Epithelial cell of prostate (primary cell): ENCODE measurements at places on chromosomes 7 and 10.

- DNase-seq = no peak
Observed at GRCh38 chr10:34969171-34969570, 121.0 kb downstream of the CUL2 start.

- DNase-seq = no peak
Observed at GRCh38 chr7:129784437-129784782, 168.3 kb downstream of the UBE2H start.

GRCh38 chr7:36852017-36852416 lies 127.7 kb upstream of the AOAH start:
- DNase-seq = no peak

DNA sequence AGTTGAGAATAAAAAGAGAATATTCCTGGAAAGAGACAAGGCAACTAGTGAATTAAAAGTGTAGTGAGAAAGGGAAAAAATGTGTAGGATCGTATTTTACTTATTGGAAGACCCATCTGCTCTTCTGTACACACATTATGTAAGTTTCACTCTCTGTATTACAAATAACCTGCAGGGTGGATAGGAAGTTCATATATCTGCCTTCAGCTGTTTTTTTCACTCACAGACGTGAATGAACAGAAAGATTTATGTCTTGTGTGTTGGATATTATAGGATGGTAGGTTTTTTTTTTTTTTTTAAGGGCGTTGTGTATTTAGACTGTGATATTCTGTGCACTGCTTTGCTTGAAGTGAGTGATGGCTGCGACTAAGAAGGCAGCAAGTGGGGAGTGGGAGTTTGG lies 266.5 kb downstream of the AUTS2 start:
- DNase-seq = no peak

DNA sequence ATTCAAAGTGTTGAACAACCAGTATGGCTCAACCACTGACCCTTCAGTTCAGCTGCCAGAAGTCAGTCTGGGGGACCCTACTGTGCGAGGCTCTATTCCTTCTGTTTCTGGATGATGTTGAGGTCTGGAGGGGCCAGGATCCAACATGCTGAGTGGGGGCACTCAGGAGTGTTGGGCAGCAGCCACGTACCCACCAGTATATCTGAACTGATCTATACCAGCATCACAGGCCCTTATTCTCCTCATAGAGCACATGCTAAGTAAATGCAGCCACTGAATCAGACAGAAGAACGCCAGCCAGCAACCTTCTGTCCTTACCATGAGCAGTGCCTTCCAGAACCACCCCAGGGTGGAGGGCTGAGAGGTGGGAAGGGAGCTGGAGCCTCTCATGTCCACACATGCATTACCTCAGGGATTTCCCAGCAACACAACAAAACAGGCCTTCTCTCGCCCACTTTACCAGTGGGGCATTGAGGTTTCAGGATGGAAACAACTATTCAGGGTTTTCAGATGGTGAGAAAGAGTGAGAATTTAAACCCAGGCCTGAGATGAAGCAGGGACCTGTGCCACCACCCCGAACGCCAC lies 6.8 kb upstream of the MSMB start:
- DNase-seq = no peak

GRCh38 chr7:16960337-16960965 lies 78.7 kb upstream of the AGR3 start:
- no peak for DNase-seq

DNA sequence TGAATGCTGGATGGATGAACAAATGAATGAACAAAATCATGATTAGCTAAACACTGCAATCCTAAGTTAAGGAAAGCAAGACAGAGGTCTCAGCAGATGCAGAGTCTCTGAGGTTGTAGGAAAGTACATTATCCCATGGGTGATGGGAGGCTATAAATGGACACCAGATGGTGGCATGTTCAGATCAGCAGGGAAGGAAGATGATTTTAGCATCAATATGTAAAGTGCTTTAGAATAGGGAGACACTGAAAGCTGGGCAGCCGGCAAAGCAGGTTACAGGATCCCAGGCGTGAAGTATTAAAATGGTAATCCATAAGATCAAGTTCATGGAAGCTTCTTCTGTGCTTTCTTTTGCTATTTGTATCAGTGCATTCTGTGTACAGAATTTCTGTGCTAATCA lies 7.9 kb upstream of the RAPGEF5 start:
- DNase-seq = no peak

DNA sequence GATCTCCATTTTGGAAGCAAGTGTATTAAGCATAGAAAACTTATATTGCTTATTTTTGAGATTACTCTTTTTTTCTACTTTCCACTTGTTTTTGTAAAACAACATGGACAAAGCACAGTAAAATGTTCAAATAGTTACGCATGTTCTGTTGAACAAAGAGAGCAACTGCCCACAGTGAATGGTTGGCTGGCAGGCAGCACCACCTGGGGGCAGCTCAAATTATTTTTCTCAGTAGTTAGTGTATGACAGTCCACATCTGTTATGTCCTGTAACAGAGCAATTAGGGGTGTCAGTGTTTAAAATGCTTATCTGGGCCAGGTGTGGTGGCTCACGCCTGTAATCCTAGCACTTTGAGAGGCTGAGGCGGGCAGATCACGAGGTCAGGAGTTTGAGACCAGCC lies 46.1 kb upstream of the CACUL1 start:
- no peak for DNase-seq

- DNase-seq = no peak
Observed at GRCh38 chr10:35520996-35521395, 84.1 kb upstream of the GJD4 start.

- no peak for DNase-seq
Observed at GRCh38 chr10:43117031-43117776, 21.0 kb upstream of the CSGALNACT2 start.

- no peak for DNase-seq
Observed at GRCh38 chr7:129719980-129720732, 108.6 kb downstream of the NRF1 start.

DNA sequence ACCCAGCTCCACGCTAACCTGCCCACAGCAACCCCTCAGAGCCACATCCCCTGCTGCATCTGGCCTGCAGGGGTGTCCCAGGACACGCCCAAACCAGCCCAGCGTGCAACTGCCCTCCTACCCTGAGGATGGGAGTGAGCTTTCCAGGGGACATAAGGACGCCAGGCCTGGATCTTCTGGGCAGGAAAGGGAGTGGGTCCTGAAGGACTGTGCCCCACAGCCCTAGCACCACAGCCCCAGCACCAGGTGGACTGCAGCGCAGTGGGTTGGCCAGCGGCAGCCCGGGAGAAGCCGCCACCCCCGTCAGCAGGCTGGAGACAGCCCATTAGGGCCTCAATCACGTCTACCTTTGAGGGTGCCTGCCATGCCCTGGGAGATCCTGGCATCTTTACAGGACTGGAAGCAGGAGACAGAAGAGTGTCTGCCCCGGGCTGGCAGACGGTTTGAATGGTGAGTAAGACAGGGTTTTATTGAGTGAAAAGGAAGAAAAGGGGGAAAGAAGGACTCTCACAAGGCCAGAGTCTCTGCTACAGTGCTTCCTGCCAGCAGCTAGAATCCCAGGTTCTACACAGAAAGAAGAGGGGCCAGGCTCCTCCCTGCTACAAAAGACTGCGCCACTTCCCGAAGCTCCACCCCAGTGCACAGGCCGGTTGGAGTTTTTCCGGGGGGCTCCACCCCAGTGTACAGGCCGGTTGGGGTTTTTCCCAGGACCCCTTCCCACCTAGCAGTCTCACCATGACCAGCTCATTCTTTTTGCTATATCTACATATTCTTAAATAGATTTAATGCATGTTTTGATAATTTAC lies 69.8 kb upstream of the KCTD7 start:
- no peak for DNase-seq

DNA sequence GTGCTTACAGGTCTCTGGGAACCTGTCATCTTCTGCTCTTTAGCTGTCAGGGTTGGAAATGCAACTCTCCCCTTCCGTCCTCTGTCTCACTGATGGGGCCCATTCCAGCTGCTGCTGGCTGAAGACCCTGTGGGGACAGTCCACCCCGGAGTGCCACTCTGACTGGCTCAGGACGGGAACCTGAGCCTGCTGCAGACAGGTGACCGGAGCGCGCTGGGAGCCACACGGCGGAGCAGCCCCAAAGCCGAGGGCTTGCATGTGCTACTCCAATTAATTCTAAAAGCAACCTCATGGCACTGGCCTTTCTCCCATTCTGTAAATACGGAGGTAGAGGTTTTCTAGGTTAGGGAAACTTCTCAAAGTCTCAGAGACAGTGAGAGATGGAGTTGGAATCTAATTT lies 223.5 kb upstream of the PITRM1 start:
- no peak for DNase-seq

GRCh38 chr7:25707768-25708620 lies 444.0 kb upstream of the NFE2L3 start:
- DNase-seq = no peak

- no peak for DNase-seq
Observed at GRCh38 chr7:16211402-16211925, 209.9 kb downstream of the CRPPA start.

DNA sequence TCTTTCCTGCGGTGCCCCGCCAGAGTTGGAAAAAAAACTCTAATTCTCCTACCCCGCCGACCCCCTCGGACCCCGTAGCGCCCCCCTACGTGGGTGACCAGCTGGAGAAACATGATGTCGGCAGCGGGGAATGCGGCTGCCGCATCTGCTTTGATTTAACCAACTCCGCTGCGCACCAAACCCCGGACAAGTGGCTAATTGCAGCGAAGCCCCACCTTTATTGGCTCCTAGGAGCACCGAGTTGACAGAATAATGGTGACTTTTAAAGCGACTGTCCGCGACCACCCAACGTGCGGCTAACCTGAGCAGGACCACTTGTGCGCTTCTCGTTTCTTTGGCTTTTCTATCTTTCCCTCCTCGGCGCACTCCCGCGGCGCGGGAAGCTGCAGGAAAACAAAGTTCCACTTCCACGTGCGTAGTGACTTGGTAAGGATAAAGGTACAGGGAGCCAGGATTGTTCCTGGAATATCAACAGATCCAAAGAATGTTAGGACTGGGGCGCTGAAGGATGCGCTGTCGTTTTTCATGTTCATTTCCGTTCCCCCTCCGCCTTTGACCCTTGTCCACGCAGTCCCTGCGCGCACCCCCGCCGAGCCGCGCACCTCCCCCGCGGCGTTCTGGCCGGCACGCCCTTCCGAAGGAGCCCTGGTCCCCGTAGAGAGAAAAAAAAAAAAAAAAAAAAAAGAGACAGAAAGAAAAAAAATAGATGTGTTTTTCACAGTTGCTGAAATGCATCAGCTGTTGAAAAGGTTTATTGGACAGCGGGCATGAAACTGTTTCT lies 1.4 kb downstream of the WNT16 start:
- DNase-seq = no peak

DNA sequence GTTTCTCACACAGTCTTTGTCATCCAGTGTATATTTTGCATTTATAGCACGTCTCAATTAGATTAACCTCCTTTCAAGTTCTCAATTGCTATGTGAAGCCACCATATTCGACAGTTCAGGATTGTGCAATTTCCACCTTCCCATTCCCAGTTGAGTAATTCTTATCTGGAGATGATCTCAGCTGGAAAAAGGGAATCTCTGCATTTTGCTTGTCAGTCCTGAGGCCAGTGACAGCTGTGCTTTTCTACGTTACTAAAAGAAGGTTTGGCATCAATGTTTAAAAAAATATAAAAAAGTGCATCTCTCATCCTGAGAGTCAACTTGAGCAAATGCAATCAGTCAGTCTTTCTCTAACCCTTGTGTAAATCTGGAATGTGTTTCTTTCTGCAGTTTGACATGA lies 247.7 kb downstream of the PRKG1 start:
- DNase-seq = no peak

DNA sequence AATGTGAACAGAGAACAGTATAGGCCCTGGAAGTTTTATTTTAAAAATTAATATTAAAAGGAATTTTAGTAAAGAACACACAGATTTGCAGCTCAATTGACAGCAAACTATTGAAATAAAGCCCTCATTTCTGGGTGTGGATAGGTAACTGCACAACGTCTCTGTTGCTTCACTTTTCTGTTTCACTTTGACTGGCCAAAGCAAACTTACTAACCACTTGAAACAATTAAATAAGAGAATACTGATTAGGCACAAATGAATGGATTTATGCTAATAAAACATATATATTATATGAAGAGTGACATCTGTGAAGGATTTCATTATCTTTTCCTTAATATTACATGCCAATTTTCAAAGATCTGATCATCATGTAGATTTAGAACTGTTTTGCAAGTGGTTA lies 11.9 kb downstream of the ZNF804B start:
- no peak for DNase-seq

- DNase-seq = no peak
Observed at GRCh38 chr10:83545901-83546391, 593.4 kb upstream of the GHITM start.

DNA sequence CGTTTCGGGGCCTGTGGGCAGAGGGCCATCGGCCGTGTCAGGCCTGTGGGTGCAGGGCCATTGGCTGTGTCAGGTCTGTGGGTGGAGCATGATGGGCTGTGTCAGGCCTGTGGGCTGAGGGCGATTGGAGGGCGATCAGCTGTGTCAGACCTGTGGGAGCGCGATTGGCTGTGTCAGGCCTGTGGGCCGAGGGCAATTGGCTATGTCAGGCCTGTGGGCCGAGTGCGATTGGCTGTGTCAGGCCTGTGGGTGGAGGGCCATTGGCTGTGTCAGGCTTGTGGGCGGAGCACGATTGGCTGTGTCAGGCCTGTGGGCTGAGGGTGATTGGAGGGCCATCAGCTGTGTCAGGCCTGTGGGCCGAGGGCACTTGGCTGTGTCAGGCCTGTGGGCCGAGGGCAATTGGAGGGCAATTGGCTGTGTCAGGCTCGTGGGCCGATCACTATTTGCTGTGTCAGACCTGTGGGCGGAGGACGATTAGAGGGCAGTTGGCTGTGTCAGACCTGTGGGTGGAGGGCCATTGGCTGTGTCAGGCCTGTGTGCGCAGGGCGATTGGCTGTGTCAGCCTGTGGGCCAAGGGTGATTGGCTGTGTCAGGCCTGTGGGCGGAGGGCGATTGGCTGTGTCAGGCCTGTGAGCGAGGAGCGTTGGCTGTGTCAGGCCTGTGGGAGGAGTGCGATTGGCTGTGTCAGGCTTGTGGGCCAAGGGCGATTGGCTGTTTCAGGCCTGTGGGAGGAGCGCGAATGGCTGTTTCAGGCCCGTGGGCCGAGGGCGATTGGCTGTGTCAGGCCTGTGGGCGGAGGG lies 54.1 kb downstream of the DYNC2I1 start:
- DNase-seq = no peak

DNA sequence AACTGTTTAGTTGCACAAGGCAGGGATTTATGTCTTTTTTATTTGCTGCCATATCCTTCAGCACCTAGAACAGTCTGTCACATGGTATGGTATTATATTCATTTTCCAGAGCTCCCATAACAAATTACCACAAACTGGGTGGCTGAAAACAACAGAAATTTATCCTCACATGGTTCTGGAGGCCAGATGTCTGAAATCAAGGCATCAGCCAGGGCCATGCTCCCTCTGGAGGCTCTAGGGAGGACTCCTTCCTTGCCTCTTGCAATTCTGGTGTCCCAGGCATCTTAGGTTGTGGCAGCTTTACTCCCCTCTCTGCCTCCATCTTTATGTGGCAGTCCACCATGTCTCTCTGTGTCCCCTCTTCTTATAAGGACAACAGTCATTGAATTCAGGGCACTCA lies 43.1 kb downstream of the MET start:
- DNase-seq = no peak
